ENCODE measurements at places on chromosomes 4 and X. TPM values are rescaled to one million over a fixed set of nuclear protein-coding genes. Genes with fewer than 3 reads are reported as not detected.

RHOXF2 gene
- total RNA-seq: 0.32 TPM

GYPB gene
- not detected for total RNA-seq

ZCCHC12 gene
- not detected for total RNA-seq

ZNF141 gene
- total RNA-seq: 9.5 TPM

RTL9 gene
- total RNA-seq: under 0.01 TPM

DNA sequence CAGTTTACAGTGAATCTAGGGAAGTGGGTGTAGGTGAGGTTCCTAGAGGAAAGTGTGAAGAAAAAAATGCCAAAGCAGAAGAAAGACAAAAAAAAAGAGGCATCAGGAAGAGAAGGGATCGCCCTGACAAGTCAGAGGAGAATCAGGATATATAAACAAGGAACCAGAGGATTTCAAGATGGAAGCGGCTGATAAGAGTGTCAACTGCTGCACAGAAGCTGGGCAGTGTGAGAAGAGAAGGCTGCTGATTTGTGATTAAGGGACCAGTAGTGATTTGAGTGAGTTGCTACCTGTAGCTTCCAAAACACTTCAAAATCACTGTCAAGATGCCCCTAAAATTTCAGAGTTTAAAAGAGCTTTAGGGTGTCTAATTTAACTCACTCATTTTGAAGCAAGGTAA, 258.2 kb downstream of the PPP3CA start:
- peak; percentile 17 for DNase-seq

DNA sequence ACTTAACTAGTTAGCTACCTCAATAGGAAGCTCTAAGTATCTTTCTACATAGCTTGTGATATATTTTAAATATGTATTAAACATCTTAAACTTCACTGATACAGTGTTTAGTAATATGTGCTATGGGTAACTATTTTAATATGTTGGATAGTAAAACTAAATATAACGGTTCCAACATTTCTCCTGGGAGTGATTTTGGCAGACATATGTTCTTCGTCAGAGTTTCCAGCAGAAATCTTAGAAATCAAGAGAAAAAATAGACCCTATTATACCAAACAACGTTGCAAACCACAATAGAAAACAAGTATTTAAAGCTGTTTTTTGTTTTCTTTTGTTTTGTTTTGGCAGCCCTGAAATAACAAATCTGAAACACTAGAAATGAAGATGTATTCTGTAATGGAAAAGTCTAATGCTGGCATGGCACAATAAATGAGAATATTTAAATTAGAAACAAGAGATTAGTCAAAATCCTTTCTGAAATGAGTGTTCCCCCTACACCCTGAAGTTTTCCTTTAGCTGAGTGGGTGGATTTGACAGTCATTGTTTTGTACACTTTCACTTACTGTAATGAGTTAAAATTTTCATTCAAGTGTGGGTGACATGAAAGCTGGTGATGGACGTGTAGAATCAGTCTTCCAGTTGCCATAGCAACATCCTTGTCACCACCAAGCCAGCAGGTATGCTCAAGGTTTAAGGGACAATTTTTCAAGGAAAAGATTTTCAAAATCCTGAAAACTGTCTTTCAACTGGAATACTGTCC, 233.5 kb downstream of the SCFD2 start:
- peak; percentile 36 for DNase-seq

GRCh38 chr4:76620723-76621468, 185.9 kb downstream of the SHROOM3 start:
- no peak for DNase-seq

GRCh38 chr4:10596586-10597290, 87.8 kb downstream of the CLNK start:
- no peak for DNase-seq
